ENCODE measurements at places on chromosomes 12 and 14.

DNA sequence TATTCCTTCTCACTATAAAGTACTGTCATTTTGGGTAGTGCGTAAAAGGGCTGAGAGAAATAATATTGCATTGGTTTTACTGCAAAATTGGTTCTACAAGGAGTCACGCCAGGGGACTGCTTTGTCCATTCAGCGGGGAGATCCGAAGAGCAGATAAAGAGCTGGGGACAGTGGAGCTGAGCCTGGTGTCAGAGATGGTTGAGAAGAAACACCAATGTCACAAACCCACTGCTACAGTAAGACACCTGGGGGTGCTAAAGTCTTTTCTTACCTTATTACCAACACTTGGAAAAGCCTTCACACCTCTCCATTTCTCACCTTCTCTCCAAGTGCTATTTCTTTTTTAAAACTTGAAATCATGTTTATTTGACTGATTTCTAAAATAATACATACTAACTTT, 14.1 kb downstream of the IL31 start:
- DNase-seq: no peak

- no peak for DNase-seq
Measured at GRCh38 chr12:2043054-2043453, 9.7 kb upstream of the CACNA1C start.

GRCh38 chr14:31893221-31893757, 183.8 kb upstream of the ARHGAP5 start:
- DNase-seq: no peak

- no peak for DNase-seq
Measured at GRCh38 chr12:62647586-62647985, 181.0 kb downstream of the MON2 start.

GRCh38 chr12:83256562-83256961, 569.9 kb downstream of the TMTC2 start:
- DNase-seq: no peak

DNA sequence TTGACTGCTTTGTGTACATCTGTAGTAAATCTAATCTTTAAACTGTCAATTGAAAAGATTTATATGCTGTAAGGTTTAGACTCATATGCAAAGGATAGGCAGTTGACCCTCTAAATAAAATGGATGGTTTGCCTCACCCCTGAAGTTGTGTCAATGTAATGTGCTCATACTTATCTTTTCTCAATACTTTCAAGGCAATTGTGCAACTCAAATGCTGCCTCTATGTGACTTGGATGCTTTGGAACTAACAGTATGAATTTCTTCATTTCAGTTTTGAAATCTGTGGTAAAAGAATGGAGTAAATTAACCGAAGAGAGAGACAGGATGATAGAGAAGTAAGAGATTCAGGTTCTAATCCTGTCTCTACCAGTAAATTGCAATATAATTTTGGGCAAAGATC, 9.7 kb downstream of the PDE6H start:
- DNase-seq: no peak

- no peak for DNase-seq
Measured at GRCh38 chr12:40336573-40337199, 111.9 kb downstream of the LRRK2 start.

DNA sequence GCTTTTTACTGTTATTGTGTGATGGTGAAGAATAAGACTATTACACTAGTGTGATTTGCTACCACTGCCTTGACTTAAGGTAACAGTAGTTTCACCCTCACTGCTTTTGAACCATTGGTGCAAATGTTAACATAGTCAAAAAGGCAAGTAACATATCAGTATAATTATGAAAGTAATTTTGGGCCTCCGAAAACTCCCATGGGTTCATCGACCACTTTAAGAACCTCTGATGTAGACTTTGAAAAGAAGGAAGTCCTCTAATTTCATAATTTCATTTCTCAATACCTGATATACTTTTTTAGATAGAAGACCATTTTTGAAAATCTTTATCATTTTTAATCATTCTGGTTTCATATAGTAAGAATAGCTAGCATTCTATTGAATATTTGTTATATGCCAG, 57.7 kb downstream of the ETNK1 start:
- no peak for DNase-seq

GRCh38 chr12:121090586-121091514, 41.8 kb upstream of the P2RX7 start:
- no peak for DNase-seq

DNA sequence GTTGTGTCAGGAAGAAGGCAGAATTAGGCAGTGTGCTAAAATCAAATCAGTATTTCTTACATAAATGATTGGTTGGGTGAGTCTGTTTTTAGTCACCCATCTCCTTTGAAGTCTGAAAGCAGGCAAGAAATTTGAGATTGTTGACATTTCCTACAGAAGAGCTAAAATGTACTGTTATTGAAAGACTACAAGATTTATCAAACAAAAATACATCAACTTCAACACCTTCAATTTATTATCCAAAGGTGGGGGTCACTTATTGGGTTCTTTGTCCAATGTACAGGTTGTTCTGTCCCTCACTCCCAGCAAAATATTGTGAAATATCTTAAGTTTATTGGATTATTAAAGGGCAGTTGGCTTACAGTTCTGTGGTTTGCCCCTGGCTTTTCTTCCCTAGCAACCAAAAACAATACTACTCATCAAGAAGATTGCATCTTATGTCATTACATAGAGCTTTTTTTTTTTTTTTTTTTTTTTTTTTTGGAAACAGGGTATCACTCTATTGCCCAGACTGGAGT, 20.6 kb upstream of the PKP2 start:
- DNase-seq: no peak

GRCh38 chr12:75526655-75527511, 15.5 kb upstream of the KRR1 start:
- no peak for DNase-seq

DNA sequence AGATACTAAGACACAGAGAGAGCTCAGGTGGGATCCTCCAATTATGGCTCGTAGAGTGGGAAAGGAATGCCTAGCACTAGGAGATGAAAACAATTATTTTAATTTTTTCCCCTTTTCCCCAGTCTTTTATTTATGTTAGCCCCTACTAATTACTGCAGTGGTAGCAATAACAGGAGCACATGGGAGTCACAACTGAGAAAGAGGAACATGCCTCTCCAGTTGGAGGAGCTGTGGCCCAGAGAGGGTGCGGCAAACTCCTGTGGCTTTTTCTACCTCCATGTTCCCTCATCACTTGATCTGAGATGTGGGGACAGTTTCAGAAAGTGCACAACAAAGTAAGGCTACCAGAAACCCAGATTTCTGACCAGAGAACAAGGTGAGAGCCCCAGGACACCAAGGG, 25.9 kb upstream of the POC1B start:
- no peak for DNase-seq

Data from stimulated activated CD4-positive, alpha-beta T cell treated with anti-CD3 and anti-CD28 coated beads, Interleukin-12 subunit alpha, Interleukin-12 subunit beta, amount 100 ng/mL, for 24 hours (primary cell).